Dermis blood vessel endothelial cell (primary cell): ENCODE measurements at places on chromosomes 4 and X. TPM values are rescaled to one million over a fixed set of nuclear protein-coding genes. Genes with fewer than 3 reads are reported as not detected.

The MAPK10 gene
- total RNA-seq = 0.17 and 0.23 TPM in 2 replicates

The PAGE5 gene
- not detected in 2 replicates for total RNA-seq

DNA sequence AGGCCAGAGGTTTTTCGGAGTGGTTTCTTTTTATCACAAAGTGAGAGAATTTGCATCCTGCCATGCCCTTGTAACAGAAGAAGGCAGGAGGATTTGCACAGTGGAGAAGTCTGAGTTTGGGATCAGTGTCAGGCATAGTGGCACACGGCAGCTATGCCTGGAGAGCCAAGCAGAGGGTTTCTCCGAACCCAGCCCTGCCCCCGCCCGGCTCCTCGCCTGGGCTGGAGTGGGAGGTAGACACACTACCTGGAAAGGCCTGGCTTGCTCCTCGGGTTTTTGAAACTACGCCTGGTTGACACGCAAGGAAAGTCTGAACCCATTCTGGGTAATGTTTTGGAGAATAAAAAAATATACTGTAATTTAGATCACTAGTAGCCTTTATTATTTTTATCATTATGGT, 1653.6 kb upstream of the TENM3 start:
- no peak for DNase-seq

- DNase-seq = no peak
Observed at GRCh38 chr4:15148199-15148598, 145.9 kb downstream of the CPEB2 start.

GRCh38 chr4:84809946-84810345, 156.5 kb downstream of the WDFY3 start:
- DNase-seq = no peak

DNA sequence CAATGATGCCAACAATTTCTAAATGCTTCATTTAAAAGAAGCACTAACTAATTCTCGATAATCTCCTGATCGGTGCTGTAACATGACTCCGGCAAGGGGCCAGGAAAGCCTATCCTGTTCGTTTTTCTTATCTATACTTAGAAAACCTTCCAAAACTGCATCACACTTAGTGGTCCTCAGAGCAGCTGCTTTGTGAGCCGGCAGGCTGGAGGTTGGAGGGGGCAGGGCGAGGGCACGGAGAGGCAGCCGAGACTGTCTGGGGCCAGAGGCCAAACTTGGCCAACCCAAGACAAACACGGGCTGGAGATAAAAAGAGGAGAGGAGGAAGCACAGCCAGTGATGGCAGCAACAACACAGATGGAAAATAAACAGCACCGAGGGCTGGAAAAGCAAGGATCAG, 455.7 kb downstream of the BCOR start:
- DNase-seq = no peak

DNA sequence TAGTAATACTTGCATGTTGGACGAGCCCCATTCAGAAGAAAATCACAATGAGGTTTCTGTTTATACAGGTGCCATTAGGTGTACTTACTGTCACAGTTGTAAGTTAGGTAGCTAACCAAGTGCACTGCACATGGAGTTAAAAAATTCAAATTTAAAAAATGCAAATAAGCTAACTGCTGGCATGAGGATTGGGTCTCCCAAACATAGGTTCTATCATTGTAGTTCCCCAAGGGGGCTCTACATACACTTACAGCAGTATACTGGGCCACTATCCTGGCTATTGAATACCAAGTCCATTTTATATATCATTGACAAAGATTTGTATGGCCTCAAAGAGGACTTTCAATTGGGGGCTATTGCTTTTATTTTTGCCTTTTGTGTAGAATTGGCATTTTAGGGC, 153.4 kb downstream of the FMR1NB start:
- no peak for DNase-seq

DNA sequence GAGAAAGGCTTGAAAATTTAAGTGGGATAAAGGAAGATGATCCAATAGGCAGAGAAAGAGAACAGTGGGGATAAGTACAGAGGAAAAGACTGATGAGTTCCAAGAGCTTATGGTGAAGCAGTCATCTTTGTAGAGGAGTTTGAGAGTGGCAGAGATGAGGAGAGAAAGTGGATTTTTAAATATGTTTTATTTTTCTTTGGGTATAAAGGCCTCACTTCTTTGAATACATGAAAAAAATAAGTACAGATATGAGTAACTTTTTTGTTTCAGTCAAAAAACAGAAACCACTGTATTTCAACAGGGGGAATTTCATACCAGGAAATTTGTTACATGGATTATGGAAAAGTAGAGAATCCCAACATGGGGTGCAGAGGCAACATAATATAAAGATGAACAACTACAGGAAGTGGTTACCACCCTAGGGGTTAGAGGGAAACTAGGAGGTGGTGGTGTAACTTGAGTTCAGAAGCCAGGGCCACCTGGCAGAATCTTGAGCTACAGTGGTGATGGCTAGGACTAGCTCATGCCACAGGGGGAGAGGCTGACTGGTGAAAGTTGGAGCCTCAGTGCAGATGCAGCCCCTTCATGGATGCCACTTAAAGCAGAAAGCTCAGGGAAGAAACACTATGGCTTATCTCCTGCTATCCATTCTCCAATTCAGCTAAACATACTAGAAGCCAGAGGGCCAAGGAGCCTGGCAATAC, 3.4 kb upstream of the CYBB start:
- no peak for DNase-seq

The MAGEA6 gene
- total RNA-seq = not detected in 2 replicates

GRCh38 chr4:52852711-52853110, 9.4 kb upstream of the RASL11B start:
- DNase-seq = no peak

DNA sequence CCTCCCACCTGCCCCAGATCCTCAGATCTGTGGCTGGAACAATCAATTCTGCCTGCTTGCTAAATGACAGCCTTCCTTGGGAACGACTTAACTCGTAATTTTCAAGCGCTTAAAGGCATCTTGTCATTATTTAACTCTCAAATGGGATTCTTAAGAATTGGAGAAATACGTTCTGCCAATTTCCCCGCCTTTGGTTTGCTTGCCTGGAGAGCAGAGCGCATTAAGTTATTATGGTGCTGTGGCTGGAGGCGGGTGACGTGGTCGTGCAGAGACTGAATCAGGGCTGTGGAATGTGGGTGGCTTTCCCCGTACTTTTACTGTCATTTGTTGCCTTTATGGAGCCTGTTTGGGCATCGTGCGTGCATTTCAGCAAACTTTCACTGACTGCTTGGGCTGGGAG, 78.9 kb upstream of the PSAPL1 start:
- no peak for DNase-seq

DNA sequence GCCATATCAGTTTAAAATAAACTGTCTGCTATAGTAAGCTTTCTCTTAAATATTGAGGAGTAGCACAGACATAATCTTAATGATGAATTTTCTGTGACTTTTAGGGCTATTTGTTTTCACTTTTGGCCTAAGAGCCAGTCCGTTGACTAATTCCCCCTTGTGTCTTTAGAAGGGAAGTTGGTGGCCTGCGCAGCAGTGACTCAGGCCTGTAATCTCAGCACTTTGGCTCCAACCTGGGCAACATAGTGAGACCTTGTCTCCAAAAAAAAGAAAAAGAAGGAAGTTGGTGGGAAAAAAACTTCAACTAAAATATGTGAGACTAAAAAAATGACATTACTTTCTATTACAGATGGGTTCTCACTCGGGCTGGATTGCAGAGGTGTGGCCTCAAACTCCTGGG, 3.4 kb downstream of the NCAPG start:
- DNase-seq = peak; percentile 78

The PDZD4 gene
- total RNA-seq = 0.23 and 0.68 TPM in 2 replicates

DNA sequence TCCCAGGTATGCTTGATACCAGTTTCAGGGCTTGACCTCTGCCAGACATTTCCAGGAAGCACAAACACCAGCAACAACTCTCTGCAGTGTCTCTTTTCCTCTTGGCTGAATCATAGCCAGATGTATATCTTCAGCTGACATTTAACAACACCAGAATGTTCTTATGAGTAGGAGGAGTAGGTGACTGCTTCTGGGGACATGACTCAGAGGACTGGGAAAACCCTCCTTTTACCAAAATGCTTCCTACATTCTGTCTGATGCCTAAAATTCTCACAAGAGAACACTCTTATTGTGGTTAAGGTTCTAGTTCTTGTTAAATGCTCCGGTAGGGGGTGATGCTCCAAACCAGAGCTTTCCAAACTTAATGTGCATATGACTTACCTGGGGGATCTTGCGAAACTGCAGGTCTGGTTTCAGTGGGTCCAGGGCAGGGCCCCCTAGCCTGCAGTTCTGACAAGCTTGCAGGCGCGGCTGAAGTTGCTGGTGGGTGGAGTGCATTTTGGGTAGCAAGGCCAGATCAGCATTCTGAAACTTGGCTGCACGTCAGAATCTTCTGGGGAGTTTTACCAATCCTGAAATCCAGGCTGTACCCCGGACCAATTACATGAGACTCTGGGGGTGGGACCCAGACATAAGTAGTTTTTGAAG, 329.3 kb upstream of the RPS6KA3 start:
- no peak for DNase-seq

The NPY1R gene
- total RNA-seq = 0.09 and 0.34 TPM in 2 replicates

- no peak for DNase-seq
Observed at GRCh38 chr4:79588679-79589078, 180.7 kb upstream of the GK2 start.

- no peak for DNase-seq
Observed at GRCh38 chr4:104022831-104023230, 303.0 kb upstream of the TACR3 start.

GRCh38 chr4:120010646-120011045, 56.0 kb downstream of the MAD2L1 start:
- no peak for DNase-seq

GRCh38 chrX:9919632-9920172, 47.5 kb upstream of the CLDN34 start:
- no peak for DNase-seq

The PI4K2B gene
- 32.3 and 40.9 TPM in 2 replicates for total RNA-seq

- DNase-seq = no peak
Observed at GRCh38 chr4:188492886-188493285, 353.6 kb downstream of the TRIML1 start.

DNA sequence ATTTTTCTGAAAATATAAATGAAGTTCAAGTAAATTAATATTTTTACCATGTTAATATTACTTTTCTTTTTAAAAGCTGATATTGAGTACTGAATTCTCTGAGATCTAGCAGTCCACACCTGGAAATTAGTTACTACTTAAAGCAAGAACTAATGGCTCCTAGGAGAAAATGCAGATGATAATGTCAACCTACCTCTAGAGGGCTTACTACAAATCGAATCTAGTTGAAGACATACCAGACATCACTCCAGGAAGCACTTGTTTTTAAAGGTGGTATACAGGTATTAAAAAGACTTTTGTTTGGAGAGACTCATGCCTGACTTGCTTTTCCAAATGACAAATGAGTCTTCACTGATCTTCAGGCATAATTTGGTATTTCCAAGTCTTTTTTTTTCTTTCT, 516.4 kb upstream of the BOD1L1 start:
- peak; percentile 6 for DNase-seq

The GLUD2 gene
- total RNA-seq = 1.1 and 2.6 TPM in 2 replicates

- DNase-seq = no peak
Observed at GRCh38 chr4:113614414-113614813, 147.1 kb downstream of the CAMK2D start.

DNA sequence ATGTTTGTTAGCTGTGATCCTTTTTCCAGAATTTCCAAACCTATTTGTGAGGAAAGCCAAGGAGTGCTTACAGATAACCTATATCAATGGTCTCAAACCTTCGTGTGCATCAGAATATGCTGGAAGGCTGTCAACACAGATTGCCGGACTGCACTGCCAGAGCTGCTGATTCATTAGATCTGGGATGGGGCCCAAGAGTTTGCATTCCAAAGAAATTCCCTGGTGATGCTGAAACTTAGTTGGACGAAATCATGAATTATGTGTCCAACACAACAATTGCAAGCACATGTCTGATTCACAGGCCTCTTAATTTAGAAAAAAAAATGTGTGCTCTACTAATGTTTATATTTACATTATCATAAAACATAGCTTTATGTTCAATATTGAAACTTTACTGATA, 544.0 kb upstream of the AMOT start:
- DNase-seq = peak; percentile 74

GRCh38 chr4:69239557-69240168, 25.1 kb upstream of the UGT2B11 start:
- no peak for DNase-seq

GRCh38 chr4:8730159-8730558, 137.6 kb downstream of the CPZ start:
- DNase-seq = no peak

DNA sequence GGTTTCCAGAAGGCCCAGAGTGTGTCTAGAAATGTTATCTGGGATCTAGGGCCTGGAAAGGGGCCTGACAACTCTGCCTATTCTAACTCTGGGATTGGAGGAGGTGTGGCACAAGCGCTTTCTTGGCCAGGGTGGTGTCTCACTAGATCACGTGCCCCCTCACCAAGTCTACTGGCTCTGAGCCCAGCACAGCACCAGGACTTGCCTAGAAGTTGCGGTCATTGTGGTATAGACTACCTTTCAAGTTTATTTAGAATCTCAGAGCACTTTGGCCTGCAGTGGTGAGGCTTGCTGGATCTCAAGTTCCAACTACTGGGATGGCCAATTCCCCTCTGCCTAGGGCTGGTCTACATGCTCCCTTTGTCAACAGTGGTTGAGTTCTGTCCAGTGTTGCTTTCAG, 223.3 kb upstream of the MAGEB2 start:
- DNase-seq = no peak

DNA sequence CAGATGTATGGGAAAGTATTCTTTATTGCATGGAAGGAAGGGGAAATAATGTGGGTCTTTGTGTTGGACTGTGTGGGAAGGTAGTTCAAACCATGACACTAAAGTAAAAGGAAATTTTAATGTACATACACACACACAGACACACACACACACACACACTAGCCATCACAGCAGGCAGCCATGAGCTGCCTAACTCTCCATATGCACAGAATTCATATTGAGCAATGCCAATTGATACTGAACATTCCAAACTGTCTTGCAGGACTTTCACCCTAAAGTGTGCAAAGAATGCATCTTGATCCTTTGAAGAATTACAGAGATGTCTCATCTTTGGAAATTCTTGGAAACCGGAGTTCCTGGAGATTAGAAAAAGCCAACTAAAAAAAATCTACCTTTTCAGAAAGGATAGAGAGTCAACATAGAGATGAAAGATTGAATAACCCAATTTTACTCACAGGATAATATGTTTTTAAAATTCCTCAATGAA, 120.6 kb upstream of the MBNL3 start:
- no peak for DNase-seq

- DNase-seq = no peak
Observed at GRCh38 chr4:126748736-126749135, 884.0 kb upstream of the INTU start.

DNA sequence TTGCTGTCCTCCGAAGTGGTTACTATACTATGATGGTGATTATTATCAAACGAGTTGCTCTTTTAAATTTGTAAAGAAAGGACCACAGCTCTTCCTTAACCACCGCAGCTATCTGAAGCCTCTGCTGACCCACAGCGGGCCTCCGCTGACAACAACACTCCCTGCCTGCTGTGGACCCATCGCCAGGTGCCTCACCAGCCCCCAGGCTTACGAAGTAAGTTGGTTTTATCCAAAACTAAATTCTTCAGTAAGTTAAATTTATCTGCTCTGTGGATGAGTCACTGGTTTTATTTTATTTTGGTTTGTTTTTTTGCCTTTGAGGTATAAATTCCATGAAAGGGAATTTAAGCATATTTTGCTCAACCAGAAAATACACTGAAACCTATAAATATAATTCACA, 54.7 kb downstream of the SLC9A6 start:
- DNase-seq = no peak

GRCh38 chrX:17767734-17768133, 30.4 kb downstream of the SCML1 start:
- DNase-seq = no peak
